ENCODE measurements at places on chromosomes 16 and 17. TPM values are rescaled to one million over a fixed set of nuclear protein-coding genes. Genes with fewer than 3 reads are reported as not detected.

- DNase-seq: no peak
Observed at GRCh38 chr16:52383119-52383518, 163.8 kb downstream of the TOX3 start.

GRCh38 chr16:79598348-79599181, 2.0 kb downstream of the MAF start:
- peak; percentile 82 for DNase-seq

Gene SLFN5
- 101 TPM for total RNA-seq

DNA sequence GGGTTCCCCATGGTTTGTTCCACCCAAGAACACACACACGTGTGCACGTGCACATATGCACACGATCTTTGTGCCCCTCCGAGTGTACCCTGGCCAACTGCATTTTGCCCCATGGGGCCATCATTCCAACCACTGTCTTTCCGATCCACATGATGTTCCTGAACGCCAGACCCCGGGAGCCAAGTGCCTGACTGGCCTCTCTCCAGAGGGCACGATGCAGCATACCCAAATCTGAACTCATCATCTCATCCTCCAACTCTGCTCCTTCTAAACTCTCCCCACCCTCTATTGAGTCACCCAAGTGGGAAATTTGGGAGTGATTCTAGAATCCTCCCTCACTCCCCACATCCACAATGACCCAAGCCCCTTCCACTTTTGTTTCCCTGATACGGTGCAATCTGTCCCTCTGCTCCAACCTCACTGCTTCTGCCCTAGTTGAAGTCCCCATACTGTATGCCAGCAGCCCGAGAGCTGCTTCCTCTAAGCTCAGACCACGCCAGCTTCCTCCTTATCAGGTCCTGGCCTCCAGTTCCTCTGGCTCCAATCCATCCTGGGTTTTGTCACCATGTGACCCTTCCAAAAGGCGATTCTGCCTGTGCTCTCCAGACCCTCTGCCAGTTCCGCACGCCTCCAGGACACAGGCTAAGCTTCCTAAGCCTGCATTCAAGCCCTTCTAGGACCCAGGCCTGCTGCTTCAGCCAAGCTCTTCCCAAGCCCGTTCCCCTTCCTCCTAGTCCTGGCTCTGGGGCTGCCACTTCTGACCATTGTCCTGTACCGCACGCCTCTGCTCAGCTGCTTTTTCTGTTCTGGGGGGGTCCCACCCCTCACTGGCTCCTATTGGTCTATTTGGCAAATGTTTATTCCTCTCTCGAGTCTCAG, 10.1 kb upstream of the TMEM208 start:
- no peak for DNase-seq

GRCh38 chr17:37512442-37513068, 22.9 kb downstream of the DUSP14 start:
- no peak for DNase-seq

- DNase-seq: peak; percentile 79
Observed at GRCh38 chr17:46979147-46979863, at the start of gene RPRML. Gene RPRML, minus strand, starts transcription at chr17:46979253. Its CDS starts 246 bp downstream, at chr17:46979007.

Gene MYO18A
- total RNA-seq: 57.6 TPM

- no peak for DNase-seq
Observed at GRCh38 chr16:29316761-29317183, 89.7 kb downstream of the NPIPB11 start.

Gene NDRG4
- total RNA-seq: 115 TPM

DNA sequence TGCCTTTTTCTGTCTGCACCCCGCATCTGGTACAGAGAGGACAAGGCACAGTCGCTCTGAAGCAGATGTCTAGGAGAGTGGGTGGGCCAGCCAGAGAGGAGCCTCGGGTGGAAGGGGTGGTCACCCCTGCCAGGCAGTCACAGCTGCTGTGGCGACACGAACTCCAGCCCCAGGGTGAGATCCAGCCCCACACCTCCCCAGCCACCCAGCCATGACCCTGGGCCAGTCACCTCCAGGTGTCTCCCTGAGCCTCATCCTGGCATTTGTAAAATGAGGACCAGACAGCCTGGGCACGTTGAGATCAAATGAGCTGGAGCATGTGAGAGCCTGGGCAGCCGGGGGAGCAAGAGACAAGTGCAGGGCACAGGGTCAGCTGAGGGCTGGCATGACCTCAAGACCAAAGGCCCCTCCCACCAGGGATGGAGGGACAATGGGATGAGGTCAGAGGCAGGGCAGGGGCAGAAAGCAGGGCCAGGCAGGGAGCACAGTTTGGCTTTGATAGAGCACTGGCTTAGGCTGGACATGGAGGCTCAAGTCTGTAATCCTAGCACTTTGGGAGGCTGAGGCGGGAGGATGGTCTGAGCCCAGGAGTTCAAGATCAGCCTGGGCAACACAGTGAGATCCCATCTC, 7.7 kb downstream of the ADAM11 start:
- DNase-seq: no peak

Gene ZNF23
- 6.3 TPM for total RNA-seq

GRCh38 chr17:66373944-66374817, 71.8 kb downstream of the PRKCA start:
- DNase-seq: no peak

Gene HSD17B2
- total RNA-seq: not detected

Gene PRSS27
- total RNA-seq: 1.1 TPM

GRCh38 chr17:59375857-59376256, 44.4 kb downstream of the YPEL2 start:
- DNase-seq: no peak

GRCh38 chr17:16941072-16942036, 30.6 kb downstream of the TNFRSF13B start:
- peak; percentile 47 for DNase-seq

DNA sequence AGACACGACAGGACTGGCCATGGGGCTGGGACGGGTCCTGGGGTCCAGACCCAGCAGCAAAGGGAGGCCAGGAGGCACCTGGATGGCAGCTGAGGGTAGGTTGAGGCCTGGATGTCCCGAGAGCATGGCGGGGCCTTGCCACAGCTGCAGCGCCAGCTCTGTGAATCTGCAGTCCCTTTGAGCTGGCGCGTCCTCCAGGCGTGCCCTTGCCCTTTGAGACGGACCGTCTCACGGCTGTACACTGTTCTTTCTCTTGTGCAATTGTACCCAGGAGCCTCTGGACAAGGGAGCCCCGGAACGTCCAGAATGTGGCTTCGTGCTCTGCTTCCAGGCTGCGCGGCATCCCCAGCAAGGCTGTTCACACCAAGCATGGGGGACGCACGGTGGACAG, 69.5 kb upstream of the CIBAR2 start:
- no peak for DNase-seq

DNA sequence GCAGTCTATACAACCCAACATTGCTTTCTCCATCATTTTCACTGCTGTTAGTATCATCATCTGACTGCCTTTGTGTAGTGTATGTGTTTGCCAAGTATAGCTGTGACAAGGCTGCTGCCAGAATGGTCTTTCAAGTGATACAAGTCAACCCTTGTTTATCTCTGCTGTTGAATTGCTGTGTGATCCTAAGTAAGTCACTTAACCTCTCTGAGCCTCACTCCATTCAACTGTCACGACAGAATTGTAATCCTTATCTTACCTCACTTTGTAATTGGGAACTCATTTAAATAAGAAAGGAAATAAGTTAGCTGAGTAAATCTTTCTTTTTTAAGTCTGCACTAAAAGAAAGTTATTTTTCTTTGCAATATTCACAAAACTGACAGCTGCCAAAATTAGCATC, 340.6 kb downstream of the CA10 start:
- no peak for DNase-seq

DNA sequence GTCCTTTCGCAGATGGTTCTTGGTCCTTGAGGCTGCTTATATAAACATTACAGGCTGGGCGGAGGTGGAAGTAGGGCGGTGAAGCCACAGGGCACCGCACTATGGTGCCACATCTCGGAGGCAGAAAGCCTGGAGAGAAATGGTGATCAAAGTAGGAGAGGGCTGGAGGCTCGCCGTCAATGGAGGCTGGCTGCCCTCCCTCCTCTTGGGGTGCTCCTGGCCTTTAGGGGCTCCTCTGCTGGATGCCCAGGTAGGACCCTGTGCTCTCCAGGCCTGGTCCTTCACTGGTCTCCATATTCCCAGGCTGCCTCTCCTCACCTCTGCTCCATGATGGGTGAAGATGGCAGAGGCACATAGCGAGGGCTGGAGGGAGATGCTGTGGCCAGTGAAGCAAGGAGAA, 2.1 kb upstream of the TLCD2 start:
- no peak for DNase-seq

DNA sequence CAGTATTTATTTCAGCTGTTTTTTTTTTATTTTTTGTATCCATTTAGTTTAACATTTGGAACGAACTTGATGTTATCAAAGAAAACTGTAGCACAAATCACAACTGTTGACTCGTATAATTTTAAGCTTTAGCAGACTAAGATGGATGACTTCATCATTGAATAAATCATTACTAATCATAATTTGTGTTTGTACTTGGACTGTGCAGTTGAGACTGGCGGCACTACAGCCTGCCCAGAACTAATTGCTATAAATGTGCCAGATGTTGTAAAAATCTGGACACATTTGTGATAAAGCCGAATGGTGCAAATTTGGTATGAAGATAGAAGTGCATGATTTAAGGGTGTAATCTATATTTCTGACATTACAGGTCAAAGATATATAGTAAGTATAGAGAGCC, 897.7 kb upstream of the CDH8 start:
- no peak for DNase-seq

- peak; percentile 90 for DNase-seq
Observed at GRCh38 chr17:29111816-29112499, 68.2 kb downstream of the MYO18A start.

GRCh38 chr16:82241469-82242052, 71.5 kb upstream of the MPHOSPH6 start:
- no peak for DNase-seq

DNA sequence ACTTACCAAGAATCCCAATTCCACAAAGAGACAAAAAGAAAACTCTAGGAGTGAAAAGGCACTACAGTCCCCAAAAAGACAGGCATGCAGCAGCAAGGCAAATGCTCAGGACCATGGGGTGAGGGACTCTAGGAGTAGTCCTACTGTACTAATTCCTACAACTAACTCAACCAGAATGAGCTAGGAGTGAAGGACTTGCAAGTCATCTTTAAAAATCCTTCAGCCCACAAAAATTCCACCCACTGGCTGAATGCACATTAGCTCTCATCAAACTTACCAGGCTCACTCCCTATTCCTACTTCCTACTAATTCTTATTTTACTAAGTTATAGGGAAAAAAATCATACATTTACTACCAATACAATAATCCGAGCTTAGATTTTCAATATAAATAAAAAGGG, 141.7 kb upstream of the C17orf78 start:
- no peak for DNase-seq

Gene SLC5A10
- not detected for total RNA-seq

GRCh38 chr16:7185165-7185564, 147.5 kb upstream of the RBFOX1 start:
- DNase-seq: no peak

DNA sequence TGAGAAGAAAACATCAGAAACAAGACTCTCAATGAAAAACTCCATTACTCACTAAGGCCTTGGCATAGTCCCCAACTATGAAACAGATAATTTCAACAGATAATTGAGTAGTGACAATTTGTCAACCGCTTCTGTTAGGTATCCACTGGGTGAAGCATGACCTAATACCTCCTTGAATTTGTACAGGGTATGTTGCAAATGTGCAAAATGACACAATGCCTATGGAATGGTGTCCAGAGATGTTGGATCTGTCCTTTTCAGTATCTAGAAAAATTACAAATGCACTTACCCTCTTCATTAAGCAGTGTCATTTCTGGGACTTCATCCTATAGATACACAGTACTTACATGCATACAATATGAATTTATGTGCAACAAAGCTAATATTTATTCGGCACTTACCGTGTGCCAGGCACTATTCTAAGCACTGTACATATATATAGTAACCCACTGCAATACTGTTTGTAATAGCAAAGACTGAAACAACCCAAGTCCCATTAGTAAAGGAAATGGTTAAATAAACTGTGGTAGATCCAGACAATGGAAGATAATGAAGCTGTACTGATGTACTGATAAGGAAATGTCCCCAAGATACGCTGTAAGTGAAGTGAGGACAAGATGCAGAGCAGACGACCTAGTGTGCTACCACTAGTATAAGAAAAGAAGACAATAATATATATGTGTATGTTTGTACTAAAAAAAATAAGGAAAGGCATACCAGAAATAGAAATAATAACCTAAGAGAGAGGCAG, 21.4 kb upstream of the SLC6A4 start:
- no peak for DNase-seq
